ENCODE measurements at places on chromosomes 3 and 15.

GRCh38 chr3:24151594-24151993, 206.5 kb downstream of the NR1D2 start:
- no peak for DNase-seq

GRCh38 chr3:144791034-144791433, 819.4 kb downstream of the DIPK2A start:
- DNase-seq = no peak

- DNase-seq = no peak
Observed at GRCh38 chr3:103410231-103410630, 975.4 kb downstream of the ZPLD1 start.

DNA sequence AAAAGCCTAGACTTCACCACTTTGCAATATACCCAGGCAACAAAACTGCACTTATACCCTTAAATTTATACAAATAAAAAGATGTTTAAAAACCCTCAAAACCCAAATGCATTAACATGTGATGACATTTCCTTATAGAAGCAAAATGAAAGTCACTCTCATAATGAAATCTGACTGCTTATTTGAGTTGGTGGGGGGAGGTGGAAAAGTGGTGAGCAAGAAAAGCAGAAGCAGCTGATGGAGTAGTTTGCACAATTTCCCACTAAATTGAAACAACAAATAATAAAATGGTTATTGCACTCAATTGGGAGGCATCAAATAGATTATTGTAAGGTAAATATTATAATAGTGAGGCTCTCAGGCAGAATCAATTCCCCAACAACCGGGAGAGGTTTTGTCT, 54.0 kb upstream of the GADL1 start:
- no peak for DNase-seq

- no peak for DNase-seq
Observed at GRCh38 chr15:51576911-51577500, 45.6 kb downstream of the DMXL2 start.

- peak; percentile 63 for DNase-seq
Observed at GRCh38 chr15:99476413-99477222, 89.2 kb upstream of the MEF2A start.

- DNase-seq = no peak
Observed at GRCh38 chr3:191138937-191139336, 60.1 kb upstream of the OSTN start.

- no peak for DNase-seq
Observed at GRCh38 chr3:46655271-46655670, 38.2 kb downstream of the ALS2CL start.

All from dorsolateral prefrontal cortex (tissue), 122 donors.